Fibroblast of skin of back (primary cell): ENCODE measurements at places on chromosomes 6 and 20.

DNA sequence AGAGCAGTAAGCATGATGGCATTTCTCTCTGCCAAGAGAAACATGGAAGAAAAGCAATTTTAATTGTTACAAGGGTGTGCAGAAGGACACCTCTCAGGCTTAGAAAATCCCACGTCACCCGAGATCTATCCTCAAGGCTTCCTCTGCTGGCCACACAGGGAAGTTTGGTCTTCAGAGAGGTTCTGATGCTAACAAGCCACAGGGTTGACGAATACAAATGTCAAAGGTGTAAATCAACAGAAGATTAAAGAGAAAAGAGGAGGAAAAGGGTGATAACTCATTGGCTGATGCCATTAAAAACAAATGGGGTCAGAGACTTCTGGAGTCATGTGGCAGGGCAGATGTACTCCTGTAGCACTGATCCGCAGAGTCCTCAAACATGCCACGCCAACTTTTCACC lies 33.6 kb upstream of the SPDEF start:
- no peak for DNase-seq

GRCh38 chr6:142440600-142441293 lies 138.9 kb downstream of the ADGRG6 start:
- DNase-seq, result no peak

DNA sequence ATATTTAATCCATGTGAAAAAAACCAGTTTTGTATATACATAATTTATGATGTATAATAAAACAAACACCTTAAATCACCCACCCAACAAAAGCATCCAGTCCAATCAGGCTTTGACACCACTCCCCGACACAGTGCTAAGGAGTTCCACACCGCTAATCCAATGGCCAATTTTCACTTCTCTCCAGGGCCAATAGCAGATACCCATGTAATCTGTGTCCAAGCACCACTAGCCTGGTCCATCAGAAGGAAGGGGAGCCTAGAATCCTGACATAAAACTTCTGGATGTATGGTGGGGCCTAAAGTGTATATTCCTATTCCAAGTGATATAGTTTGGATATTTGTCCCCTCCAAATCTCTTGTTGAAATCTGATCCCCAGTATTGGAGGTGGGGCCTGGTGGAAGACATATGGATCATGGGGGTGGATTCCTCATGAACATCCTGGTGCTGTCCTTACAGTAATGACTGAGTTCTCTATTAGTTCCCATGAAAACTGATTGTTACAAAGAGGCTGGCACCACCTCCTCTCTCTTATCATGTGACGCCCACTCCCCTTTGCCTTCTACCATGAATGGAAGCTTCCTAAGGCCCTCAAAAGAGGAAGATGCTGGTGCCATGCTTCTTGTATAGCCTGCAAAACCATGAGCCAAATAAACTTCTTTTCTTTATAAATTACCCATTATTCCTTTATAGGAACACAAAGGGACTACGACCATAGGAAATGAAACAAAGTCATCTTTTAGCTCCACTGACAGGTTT lies 20.8 kb downstream of the RALGAPA2 start:
- DNase-seq, result no peak

GRCh38 chr6:35354361-35355135 lies 12.2 kb downstream of the PPARD start:
- no peak for DNase-seq

DNA sequence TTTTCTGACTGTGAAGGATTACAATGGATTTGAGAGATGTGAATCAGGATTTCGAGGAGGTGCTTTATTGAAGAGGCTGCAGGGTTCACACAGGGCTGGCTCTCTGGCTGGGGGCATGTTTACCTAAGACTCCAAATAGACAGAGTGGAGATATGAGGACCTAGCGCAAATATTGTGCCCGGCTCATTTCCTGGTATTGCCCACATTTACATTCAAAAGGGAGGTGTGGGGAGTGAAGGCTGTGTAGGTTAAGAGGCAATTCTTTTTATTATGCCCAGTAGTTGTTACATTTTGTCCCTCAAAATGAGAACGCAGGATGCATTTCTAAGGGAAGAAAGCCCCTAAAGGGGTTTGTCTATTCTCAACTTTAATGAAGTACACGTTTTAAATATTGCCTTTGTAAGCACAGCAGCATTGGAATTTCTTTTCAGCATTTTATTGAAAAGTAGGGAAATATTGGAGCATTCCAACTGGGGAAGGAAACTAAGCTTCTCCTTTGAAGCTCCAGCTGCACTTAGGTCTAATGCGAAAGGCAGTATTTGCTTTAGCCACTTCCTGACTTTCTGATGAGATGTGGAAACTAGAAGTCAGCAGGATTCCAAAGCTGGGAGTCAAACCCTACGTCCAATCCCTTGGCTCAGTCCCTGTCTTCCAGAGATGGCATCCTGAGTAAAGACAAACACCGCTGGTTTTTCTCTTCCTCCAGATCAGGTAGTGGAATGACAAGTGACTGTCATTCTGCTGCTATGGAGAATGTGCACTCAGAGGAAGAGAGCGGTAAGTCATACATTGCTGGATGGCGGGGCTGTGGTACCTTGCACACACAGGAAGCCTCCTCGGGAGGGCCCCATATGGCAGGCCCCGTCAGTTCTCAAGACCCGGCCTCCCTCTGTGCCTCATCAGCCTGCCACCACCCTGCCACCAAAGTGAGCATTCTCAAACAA lies 70.7 kb downstream of the MYB start:
- peak; percentile 92 for DNase-seq

DNA sequence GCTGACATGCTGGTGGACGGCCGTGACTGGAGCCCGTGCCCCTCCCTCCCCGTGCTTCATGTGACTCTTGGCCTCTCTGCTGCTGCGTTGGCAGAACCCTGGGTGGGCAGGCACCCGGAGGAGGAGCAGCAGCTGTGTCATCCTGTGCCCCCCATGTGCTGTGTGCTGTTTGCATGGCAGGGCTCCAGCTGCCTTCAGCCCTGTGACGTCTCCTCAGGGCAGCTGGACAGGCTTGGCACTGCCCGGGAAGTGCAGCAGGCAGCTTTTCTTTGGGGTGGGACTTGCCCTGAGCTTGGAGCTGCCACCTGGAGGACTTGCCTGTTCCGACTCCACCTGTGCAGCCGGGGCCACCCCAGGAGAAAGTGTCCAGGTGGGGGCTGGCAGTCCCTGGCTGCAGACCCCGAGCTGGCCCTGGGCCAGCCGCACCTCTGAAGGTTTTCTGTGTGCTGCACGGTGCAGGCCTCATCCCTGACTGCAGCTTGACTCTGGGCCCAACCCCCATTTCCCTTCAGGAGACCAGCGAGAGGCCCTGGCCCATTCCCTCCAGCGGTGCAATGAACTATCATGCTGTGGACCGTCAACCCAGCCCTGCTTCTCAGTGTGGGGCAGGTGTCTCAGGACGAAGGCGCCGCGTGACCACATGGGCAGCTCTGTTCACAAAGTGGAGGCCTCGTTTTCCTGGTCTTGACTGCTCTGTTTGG lies 8.1 kb downstream of the NPBWR2 start:
- DNase-seq, result no peak

GRCh38 chr6:104473021-104473429 lies 386.7 kb downstream of the HACE1 start:
- DNase-seq, result no peak

GRCh38 chr6:43494766-43495165 lies 15.4 kb downstream of the LRRC73 start:
- DNase-seq, result no peak

- DNase-seq, result no peak
These were observed 420.6 kb upstream of the MMS22L start for GRCh38 chr6:97703661-97704060.

DNA sequence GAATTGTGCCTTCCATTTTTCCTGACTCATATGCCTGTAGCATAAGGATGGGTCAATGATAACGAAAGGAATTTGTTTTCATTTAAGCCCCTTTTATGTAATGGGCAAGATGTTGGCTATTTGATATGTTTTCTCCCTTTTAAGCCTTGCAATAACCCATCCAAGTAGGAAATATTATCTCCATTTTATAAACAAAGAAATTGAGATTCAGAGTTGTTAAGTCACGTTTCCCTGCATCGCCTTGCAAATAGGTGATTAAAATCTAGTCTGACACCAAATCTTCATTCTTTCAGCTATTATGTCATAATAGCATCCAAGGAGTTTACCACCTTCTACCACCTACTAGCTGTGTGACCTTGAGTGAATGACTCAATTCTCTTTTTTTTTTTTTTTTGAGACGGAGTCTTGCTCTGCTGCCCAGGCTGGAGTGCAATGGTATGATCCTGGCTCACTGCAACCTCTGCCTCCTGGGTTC lies 7.0 kb downstream of the HNF4A start:
- no peak for DNase-seq

- no peak for DNase-seq
These were observed 13.9 kb upstream of the GABRR2 start for GRCh38 chr6:89328976-89329375.

DNA sequence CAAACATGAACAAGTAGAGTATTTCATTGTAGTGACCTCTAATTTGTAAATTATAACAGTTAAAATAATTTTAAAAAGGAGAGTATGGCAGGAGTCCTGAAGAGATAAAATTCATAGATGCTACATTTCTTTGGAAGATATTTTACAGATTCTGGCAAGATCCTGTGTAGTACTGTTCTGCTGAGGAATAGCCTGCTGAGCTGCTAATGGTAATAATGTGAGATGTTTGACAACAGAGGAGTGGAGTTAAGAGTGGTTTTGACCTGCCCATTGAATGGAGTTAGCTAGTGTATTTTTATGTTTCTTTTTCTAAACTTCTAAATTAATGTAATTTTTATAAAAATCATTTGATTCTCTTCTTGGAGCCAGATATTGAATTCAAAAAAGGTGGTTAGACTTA lies 11.8 kb downstream of the CLVS2 start:
- no peak for DNase-seq

DNA sequence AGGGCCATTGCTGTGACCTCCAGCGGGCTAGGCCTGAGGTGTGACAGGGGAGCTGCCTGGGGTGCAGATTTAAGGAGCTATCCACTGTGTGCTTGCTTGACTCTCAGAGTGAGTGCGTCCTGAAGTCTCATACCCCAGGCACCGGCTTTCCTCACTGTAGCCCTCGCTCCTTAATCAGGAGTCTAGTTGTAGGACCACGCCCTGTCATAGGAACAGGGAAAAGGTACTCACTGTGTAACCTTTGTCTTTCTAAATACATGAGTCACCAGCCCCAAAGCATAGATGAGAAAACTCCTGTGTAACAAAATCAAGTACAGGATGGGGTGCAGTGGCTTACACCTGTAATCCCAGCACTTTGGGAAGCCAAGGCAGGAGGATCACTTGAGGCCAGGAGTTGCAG lies 141.7 kb downstream of the TMEM242 start:
- no peak for DNase-seq

DNA sequence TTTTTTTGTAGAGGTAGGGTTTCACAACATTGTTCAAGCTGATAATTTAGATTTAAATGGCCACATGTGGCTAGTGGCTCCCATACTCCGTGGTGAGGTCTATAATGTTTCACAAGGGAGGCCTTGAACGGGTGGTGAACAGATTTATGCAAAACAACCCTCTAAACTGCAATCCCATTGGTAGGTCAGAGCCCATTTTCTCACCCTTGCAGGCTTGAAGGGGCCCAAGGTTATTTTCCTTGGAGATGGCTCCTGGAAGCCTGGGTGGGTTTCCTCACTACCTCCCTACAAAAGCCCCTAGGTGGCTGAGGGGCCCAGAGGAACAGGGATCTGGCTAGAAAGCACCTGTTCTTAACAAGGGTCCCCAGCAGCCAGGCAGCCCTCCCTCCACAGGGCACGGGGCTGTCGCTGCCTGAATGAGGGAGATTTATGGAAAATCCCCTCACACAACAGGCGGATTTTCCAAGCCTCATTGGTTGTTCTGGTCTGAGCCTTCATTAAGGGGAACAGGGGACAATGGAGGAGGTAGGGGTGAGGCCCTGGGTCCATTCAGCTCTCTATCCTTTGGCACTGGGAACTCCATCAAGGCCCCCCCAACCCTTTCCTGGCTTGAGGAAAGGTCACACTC lies 64.6 kb downstream of the VEGFA start:
- DNase-seq, result no peak

DNA sequence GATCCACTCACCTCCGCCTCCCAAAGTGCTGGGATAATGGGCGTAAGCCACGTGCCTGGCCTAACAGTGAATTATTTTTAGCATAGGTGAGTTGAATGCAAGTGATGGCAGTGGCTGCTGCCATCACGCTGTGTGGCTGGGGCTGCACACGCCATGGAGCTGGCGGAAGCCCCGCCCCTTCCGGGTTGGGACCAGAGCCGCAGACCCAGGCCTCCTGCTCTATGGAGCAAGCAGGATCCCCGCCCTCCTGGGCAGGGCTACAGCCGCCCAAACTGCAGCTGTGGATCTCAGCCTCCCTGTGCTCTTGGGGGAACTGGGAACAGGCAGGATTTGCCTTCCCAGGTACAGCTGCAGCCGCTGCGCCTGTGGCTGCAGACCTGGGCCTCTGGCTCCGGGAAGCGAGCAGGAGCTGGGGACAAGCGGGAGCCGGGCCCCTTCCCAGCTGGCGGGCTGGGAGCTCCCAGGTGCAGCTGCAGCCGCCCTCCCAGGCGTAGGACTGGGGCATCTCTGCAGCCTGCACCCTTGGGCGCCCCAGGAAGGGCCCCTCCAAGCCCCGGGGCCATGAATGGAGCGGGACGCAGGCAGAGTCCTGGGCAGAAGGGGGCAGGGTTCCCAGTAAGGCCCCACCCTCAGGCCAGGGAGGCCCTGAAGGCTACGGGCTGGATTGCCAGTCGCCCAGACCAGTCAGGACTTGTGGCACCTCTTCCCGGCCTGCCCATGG lies 30.9 kb upstream of the SLA2 start:
- no peak for DNase-seq

DNA sequence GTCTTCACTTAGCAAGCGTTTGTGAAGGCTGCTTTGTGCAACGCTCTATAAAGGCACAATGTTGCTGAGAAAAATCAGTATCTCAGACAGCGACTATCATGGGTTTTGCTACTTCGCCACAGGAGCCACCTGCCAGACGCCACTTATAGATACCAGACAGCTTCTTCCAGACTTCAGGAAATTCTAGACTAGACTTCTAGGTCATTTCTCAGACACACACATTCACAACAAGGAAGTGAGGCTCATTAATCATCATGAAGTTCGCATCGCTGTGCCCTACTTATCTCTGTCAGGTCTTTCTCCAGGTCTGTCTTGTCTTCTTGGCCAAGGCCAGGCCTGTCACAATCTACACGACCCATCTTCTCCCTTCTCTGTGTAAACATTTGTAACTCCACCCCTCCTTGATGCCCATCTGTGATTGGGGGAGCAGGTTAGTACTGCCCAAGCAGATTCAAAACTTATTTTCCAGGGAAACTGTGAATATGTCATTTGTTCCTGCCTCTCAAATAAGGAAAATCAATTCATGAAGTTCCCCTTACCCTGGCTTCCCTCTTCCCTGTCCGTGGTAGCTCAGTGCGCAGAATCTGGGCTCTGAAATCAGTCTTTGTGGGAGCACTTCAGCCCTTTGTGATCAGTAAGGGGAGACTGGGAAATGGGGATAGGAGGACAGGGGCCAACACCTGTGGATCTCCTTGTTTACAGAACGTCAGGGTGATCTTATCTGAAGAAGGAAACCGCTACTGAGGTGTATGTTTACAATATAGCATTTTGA lies 115.5 kb downstream of the TNFAIP3 start:
- no peak for DNase-seq
